ENCODE measurements at places on chromosomes 6 and 20.

DNA sequence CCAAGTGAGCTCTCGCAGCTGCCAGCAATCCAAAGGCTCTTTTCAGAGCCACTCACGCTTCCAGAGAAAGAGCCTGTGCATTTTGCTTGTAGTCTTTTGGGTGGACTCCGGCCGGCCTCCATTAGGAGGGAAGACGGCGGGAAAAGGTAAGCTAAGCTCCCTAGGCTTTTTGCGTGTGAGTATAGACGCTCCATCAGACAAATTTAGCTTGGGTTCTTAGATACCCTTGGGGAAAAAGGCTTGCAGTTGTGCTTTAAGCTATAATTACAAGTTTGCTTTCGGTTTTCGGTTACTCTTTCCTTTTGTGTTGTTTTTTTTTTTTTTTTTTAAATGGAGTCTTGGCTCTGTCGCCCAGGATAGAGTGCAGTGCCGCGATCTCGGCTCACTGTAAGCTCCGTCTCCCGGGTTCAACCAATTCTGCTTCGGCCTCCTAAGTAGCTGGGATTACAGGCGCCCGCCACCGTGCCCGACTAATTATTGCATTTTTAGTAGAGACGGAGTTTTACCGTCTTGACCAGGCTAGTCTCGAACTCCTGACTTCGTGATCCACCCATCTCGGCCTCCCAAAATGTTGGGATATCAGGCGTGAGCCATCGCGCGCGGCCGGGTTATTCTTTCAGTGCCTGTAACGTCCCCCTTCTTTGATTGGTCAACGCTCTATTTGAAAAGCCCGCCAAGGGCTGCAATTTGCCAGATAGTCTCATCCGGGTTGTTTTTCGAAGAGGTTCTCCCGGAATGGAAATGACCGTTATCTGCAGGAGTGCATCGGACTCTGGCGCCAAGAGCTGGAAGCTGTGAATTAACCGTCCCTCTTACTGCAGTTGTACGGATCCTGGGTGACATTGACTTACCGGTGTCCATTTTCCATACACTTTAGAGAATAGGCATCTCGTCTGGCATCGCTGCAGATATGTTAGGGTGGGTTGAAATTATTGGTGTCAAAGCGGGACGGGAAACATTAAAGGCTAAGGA is 18.1 kb downstream of the OR2B2 start:
- DNase-seq: peak; percentile 93

DNA sequence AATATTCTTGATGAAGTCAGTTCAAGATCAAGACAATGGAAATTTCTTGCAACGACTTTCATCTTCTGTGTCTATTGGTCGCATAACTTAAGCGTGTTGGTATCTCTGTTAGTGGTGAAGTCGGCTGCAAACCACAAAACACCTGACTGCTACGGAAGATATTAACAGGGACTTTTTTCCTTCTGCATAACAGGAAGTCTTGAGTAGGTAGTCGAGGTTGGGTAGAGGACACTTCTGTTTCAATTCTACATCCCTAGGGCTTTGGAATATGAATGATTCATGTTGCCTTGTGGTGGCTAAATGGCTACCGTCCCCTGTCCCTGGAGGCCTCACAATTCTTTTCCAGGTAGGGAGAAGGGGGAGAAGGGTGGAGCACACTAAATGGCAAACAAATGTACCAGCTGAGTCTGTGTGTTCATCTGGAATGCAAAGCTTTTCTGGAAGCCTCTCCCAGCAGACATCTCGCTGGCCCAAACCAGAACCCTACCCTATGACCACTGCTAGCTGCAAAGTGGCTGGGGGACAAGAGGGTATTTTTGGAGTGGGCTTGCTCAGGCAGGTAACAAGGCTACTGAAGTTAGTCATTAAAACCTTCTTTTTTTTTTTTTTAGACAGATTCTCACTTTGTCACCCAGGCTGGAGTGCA is 34.6 kb upstream of the NKX2-2 start:
- no peak for DNase-seq

DNA sequence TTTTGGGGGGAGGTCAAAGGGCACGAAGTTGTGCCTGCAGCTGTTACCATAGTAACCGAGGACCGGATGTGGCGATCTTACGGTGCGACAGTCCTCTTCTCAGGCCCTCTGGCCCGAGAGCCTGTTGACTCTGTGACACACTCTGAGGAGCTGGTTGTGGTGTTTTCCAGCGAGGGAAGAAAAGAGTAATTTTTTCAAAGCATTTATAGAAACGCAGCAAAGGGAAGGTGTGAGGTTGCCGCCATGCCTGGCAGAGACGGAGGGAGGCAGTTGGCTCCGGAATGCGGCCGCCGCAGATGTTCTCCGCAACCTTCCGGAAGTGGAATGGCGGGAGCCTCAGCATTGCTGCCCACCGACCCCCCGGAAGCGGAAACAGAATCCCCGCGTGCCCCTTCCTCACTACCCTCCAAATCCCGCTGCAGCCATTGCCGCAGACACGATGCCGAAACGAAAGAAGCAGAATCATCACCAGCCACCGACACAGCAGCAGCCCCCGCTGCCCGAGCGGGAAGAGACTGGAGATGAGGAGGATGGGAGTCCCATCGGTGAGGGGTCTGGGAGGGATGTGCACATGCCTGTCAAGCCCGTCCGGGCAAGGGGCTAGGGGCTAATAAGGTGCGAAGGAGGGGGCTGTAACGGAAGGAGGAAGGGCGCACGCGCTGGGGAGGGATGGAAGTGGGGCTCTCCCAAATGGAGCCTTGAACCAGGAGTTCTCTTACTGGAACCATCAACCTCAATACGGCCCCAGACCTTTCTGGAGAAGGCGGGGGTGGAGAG is at the start of gene PRR3:
Gene PRR3, plus strand, starts transcription at position 390 of the 777 bp plus-strand sequence. Its CDS starts 50 bp downstream, at position 440.
- peak; percentile 89 for DNase-seq

GRCh38 chr6:139449611-139450000 is 75.2 kb upstream of the CITED2 start:
- DNase-seq: no peak

DNA sequence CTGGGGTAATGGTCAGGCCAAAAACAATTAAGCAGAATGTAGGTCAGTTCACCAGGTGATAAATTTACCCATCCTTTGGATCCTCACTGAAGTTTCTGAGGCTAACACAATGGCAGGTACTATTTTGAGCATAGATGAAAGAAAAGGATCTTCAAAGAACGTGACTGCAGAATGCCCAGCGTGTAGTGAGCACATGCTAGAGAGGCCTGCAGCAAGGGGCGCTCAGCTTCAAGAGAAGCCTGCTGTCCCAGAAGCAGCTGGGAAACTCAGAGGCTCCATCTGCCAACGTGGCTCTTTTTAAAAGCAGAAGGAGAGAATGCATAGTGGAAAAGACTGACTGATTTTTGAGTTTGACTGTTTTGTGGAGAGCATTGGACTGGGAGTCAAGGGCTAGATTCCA is 57.4 kb downstream of the CD83 start:
- DNase-seq: no peak

All from NCI-H510A (cell line).